ENCODE measurements at places on chromosomes 3 and 15.

DNA sequence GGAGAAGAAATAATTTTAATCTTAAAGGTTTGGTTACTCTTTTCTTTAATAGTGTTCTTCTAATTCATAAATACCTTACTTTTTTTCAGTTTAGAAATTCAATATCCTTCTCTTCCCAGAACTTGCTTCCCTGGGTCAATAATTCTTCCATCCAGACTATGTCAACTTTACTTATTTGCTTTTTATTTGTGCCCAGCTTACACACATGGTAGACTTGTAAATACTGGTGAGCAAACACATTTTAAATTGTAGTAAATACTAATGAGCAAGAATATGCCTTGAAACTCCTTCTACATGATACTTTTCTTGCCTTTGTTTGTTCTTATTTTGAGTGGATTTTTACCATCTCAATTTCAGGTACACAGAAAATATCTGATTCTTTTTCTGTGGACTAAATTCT lies 33.7 kb downstream of the SST start:
- no peak for DNase-seq

GRCh38 chr15:81981908-81982307 lies 63.9 kb downstream of the MEX3B start:
- DNase-seq: no peak

DNA sequence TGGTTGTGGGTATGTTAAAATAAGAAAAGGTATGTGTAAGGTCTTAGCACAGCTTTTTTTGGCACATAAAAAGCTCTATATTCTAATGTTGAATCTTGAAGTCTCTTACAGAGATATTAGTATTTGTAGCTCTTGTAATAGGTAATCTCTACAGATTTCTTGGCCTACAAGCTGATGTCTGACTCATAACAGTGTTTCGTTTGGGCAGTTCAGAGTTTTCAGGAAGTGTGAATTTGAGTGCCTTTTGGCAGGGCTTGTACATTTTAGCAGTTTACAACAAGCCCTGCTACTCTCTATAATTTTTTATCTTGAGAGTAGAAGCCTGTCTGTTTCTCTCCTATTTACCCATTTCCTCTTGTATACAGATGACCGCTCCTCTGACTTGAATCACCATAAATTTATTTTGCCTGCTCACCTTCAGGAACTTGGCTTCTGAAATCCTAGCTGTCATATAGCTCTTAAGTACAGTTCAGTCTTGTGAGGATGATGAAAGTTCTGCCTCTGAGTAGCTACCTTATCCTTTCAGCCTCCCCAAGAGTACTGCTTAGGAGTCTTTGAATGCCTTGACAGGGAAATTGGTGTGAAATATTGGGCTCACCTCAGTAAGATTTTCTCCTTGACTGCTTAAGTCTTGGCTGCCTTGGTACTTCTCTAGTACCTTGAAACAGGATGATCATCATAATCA lies 419.9 kb upstream of the RARB start:
- DNase-seq: peak; percentile 3

DNA sequence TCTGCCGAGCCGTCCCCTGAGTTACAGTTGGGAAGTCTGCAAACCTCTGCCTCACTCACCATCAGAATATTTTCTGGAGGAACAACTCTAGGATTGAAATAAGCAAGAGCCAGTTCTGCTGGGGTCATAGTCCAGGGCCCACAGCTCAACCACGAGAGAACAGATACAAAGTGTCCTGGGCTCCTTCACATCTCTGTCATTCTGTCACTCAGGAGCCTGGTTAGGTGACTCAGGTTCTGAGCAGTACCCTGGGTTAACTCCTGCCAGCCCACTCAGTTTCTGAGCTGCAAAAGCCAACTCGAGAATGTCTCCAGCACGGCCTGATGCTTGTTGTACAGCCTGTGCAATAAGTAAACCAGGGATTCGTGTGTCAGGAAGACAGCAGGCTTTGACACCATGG lies 155.7 kb downstream of the SLCO3A1 start:
- no peak for DNase-seq

DNA sequence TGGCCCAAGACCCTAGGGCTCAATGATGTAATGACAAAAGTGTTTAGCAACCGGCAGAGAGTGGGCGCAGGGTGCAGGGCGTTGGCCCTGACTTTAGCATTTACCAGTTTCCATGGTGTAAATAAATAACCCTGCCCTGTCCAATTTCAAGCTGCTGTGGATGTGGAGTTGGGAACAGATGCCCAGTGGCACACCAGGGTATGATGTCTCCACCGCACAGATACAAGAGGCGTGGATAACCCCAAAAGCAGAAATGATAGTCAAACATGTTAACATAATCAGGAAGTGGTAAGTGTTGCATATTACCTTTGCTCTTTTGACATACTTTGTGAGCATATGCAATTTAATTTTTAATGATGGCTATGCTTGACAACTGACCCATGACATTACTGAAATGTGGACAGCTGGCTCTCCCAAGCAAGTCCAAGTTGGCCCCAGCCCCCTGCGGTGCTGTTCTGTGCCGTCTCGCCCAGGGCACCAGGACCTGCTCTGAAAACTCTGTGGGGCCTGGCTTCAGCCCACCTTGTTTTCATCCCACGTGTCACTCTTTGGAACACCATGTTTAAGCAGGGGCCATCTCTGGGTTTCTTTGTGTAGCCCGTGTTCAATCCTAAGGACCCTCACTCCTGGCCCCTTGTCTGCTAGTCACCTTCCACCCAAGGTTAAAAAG lies 10.8 kb upstream of the ANPEP start:
- DNase-seq: no peak

All from AG10803 (cell line).